ENCODE measurements at places on chromosomes 13 and 19.

- DNase-seq: no peak
Measured at GRCh38 chr13:98652276-98652675, 75.4 kb upstream of the STK24 start.

DNA sequence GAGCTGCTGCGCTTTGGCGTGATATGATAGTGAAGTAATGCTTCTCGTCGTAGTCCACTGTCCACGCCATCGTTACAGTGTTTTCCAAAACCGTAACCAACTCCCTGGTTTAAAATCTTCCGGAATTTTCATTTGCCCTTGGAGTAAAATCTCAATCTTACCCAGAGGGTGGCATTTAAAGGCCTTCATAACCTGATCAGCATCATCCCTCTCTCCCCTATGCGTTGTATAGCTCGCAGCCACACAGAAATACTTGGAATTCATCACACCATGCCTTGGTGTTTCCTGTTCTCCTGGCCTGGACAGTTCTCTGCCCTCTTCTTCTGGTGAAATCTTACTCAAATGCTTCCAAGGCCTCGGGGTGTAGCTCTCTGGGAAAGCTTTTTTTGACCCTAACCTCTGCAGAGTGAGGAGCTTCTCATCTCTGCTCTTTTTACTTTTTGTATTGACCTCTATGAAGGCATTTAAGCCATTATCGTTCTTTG is 839 bp downstream of the MPHOSPH8 start:
- no peak for DNase-seq

DNA sequence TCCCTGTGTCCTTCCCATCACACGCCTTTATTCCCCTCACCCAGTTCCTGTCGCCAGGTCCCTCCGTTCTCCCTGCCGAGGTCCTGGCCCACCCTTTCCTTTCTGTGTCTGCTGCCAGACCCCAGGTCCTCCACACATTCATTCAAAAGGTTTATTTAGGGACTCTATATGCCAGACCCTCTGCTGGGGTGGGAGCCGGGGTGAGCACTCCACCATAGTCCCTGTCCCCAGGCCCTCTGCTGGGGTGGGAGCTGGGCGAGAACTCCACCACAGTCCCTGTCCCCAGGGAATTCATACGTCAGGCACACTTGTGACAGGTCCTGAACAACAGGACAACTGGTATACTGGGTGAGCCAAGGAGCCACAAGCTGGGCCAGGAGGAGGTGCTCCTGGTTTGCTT is 34.4 kb upstream of the TUBGCP3 start:
- no peak for DNase-seq

DNA sequence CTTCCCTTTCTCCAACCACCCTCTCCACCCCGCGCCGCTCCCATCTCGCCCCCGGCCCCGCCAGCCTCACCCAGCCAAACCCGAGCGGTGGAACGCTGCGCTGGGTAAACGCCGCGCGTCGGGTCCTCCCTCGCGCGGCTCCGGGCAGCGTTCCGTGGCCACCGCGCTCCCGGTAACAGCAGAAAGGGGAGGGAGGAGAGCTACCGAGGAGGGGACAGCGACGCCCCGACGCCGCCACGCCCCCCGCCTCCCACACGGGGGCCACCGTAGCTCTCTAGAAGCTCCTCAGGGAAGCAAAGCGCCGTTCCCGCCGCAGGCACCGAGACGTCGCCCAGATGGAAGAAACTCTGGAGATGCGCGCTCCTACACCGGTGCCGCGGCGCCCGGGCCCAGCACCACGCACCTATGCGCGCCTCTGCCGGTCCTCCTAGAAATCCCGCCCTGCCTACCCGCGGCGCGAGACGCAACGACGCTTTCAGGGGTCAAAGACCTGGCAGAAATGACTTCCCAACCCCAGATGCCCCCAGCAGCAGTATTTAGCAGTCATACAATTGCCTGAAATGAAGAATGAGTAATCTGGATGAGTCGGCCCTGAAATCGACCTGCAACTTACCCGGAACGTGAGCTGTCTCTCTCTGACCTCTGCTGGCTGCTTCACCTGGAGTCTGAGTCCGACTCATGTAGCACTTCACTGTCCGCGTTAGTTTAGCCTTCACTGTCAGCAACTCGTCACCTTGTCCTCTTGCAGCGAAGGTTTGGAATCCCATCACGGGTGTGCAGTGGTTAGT is at the start of gene RUBCNL:
Gene RUBCNL (minus strand): TSS at position 189 of the 788 bp plus-strand sequence. CDS start 14,777 bp downstream, outside the sequence.
- DNase-seq: no peak

DNA sequence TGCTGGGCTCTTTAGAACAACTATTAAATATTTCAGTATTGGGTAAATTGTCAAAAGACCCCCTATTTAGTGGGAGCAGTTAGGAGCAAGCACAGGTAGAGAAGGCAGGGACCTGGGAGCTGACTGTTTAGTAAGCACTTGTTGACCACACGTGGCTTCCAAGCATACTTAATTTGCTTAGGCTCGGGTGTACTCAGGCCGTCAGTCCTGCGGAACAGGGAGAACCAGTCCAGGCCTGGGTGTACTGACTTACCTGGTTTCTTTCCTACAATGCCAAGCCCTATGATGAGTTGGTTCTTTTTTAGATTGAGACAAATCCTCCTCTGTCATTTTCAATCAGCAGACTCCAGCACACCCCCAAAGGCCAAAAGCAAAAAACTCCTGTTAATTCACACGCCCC is 90.0 kb downstream of the WDFY2 start:
- DNase-seq: no peak

DNA sequence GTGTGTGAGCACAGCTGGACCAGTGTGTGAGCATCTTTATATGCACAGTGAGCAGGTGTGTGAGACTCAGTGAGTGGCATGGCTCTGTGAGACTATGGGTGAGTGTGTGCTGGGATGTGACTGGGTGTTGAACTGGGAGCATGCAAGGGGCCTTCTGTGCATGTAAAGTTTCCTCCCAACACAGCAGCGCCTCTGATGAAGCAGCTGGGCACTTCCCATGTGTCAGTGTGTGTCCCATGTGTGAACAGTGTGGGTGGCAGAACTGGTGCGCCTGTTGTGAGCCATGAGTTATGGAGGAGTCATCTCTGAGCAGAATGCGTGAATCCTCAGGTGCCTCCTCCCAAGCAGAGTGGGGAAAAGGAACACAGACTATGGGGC is 24.1 kb downstream of the LGALS16 start:
- no peak for DNase-seq

GRCh38 chr13:110284779-110285484 is 22.0 kb downstream of the COL4A1 start:
- DNase-seq: no peak

DNA sequence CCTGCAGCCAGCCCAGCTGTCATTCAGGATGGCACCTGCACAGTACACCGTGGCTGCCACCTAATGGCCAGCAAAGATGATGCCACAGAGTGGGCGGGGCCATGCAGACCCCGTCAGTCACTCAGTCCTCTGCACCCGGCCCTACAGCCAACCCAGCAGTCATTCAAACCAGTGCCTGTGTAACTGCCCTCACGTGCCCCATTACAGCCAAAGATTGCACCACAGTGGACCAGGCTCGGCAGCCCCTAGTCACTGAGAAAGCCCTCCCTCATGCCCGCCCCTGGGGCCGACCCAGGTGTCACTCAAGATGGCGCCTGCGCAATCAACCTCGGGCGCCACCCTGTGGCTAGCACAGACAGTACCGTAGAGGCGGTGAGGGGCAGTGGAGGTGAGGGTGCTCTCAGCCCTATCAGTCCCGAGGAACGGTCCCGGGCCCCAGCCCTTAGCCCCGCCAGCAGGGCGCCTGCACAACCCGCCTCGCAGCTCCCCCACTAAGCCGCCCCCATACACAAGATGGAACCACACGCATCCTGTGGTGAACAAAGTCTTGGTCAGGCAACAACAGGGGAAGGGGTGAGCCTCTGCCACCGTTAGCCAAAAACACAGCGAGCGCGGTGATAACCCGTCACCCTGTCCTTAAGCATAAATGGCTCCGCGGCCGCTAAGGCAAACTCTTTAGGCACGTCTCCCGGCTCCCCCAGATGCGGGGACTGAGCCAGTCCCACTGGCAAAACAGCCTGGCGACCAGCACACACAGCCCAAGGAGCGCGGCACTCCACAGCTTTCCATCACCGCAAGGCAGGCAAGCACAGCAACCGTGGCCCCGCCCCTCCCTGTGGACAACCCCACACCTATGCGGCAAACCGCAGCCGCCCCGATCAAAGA is 2.3 kb downstream of the PEG3 start:
- no peak for DNase-seq

- DNase-seq: peak; percentile 43
Measured at GRCh38 chr19:2032296-2032941, 16.9 kb upstream of the BTBD2 start.

GRCh38 chr13:74372511-74372910 is 238.3 kb upstream of the KLF12 start:
- no peak for DNase-seq

GRCh38 chr19:16628984-16629691 is 1.1 kb upstream of the MED26 start:
- DNase-seq: no peak

GRCh38 chr19:2274931-2275535 is 6.9 kb downstream of the PEAK3 start:
- no peak for DNase-seq

DNA sequence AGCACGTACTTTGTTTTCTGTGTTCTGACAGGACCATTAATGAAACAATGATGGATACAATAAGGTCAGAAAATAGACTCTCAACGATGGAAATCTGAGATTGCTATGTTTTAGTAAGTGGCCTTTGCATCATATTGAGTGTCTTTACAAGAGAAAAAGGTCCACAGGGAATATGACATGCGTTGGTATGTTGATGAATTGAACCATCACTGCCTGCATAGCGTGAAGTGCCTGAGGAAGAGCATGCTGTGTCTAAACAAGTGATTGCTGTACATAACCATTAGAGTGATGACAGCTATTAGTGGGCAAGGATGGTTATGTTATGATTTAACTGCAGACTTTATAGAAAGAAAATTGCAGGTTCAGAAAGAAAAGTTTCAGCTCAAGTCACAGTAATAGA is 623.2 kb downstream of the SLITRK5 start:
- no peak for DNase-seq

DNA sequence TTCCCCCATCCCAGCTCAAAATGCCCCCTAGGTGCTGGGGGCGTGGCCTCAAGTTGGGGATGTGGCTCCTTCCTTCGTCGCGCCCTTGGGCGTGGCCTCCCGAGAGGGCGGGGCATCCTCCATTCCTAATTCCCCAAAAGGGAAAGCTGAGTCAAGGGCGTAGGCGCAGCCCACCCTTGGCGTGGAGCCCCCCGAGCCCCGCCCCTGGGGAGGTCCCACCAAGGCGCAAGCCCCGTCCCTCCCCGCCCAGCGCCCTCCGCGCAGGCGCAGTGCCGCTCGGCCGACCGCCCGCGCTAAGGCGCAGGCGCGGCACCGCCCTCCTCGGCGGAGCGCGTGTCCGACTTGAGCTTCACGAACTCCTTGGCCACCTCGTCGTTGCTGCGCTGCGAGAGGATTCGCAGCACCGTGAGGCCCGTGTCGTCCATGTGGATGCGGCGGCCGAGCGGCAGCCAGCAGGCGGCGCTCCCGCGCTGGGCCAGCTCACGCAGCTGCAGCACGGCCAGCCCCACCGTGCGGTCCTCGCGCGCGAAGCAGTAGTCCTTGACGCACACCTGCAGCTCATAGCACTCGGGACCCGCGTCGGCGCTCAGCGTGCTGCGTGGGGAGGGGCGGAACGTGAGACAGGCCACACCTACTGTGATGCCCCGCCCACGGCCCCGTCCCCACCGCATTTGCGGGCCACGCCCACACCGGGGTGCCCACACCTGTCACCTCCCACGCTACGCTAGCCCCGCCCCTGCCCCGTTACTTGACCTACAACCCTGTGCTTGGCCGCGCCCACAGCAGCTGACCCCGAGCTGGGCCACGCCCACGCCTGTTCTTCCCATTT is 50.5 kb downstream of the COLGALT1 start:
- peak; percentile 67 for DNase-seq

GRCh38 chr19:44894052-44894400 is 3.0 kb downstream of the TOMM40 start:
- DNase-seq: no peak

DNA sequence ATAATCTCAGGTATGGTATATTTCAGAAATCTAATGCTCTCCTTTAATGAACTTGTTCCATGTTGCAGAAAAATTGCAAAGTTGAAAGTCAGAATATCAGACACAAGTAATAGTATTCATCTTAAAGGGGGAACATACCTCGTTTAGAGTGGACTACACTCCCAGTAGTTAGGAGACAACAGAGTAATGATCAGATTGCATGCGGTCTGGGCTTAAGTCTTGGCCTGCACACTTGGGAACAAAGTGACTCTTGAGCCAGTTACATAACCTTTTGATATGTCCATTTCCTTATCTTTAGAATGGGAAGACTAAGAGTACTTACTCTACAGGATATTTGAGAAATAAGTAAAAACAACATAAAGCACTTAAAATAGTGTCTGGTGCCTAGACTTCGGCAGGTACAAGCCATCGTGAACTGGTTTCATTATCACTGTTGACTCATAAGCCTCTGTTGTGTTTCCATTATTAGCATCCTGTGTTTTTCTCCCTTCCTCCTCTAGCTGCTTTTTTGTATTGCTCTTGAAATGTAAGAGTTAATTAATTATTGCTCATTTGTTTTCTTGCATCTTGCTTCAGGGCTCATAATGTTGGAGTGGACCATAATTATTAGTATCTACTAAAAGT is 53.0 kb downstream of the DPY19L3 start:
- no peak for DNase-seq

DNA sequence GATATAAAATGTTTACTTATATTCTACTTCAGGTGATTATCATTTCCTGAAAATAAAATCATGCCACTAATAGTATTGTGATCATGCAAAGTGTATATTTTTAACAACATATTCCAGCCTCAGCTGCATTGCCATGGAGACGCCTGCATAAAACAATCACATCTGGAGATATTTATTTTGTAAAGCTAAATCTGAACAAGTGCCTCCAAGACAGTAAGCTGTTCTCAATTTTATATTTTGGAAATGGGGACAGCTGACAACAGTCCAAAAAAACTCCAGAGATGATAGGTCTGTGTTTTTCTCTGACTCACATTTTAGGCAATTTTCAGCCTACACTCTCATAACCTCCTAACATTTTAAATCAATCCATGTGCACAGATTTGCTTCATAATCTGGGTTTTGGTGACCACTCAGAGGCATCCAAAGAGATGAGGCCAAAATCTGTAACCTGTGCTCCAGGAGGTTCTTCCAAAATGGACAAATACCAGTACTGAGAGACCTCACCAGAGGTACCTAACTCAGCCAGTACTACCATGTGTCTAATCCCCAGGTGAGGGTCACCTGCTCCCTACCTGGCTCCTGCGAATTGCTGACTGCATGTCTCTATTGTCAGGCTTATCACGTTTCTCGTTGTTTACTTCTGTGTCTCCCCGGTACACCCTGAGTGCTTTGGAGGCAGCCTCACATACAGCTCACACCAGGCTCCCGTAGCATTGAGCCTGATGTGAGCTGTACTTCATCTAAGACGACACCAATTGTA is 62.7 kb downstream of the COL4A1 start:
- no peak for DNase-seq

- no peak for DNase-seq
Measured at GRCh38 chr13:29925457-29926097, 75.2 kb upstream of the UBL3 start.

- DNase-seq: no peak
Measured at GRCh38 chr19:17289489-17289888, 7.8 kb downstream of the ANKLE1 start.

DNA sequence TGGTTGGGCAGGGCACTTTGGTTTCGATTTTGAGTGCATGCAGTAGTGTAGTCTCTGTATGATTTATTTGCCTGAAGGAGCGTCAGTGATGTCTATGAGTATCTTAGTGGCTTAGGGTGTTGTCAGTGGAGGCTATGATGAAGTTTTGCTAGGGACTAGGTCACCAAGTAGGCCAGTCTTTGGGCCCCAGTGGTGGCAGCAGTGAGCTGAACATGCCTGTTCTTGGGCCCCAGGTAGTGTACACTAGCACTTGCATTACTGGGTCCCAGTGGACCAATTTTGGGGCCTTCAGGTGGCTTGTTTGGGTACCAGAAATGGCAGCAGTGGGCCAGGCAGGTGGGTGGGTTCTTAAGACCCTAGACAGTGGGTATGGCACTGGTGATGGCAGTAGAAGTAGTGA is 598.7 kb upstream of the SPRY2 start:
- DNase-seq: no peak

Data from T-helper 17 cell (primary cell).